ENCODE measurements at places on chromosomes 4 and X.

DNA sequence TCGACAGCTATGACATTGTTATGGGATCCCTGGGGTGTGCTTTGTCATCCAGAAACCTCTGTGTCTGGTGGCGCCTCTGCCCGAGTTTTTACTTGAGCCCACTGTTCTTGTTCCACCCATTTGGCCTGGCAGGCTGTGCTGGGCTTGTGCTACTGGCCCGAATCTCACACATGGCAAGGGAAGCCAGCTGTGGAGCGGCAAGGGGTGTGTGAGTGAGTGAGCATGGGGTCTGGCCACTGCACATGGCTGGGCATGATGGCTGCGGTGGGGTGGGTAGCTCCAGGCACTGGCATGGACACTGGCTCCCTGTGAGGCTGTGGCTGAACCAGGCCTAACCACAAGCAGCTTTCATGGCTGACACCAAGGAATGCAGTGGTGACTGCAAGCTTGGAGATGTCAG, 89.2 kb downstream of the DACH2 start:
- DNase-seq: no peak

GRCh38 chrX:132592880-132593279, 104.0 kb upstream of the MBNL3 start:
- no peak for DNase-seq

GRCh38 chr4:80053140-80053910, 19.7 kb downstream of the ANTXR2 start:
- no peak for DNase-seq

DNA sequence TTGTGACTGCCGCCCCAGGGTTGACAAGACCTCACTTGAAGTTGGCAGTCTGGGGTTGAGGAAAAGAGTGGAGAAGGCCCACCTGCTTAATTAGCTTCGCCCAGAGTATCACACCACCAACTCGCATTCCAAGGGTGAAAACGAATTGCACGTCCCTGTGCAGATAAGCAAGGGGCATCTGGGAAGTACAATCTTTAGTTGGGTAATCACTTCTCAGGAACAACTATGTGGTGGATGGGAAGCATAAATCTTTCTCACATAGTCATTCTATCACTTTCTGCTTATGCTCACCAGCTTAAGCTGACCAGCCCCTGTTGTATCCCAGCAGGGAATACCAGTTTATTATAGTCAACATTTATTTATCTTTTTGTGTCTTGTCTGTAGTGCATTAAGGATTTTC, 14.3 kb downstream of the SPCS3 start:
- DNase-seq: no peak

DNA sequence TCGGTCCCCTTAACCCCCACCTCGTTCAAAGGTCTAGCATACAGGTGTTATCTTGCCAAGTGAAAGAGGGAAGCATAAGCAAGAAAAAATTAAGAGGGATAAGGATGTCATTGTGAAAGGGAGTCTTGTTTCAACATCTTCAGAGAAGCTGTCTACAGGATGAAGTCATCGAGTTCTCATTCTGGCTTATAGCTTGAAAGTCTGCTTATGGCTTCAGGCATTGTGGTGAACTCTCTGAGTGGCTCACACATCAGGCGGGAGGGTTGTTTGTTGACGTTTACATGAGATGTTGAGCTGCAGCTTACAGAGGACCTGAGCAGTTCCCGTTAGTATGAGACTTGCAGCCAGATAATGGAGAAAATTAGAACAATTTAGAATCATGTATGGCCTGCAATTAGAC, 16.6 kb downstream of the MAGEA9B start:
- DNase-seq: no peak
